ENCODE measurements at places on chromosomes 4 and X.
A peak's percentile ranks its signal among the peaks of the same experiment; 100 is the strongest.

GRCh38 chr4:2689825-2690700 lies 66.1 kb downstream of the TNIP2 start:
- DNase-seq = peak; percentile 44

DNA sequence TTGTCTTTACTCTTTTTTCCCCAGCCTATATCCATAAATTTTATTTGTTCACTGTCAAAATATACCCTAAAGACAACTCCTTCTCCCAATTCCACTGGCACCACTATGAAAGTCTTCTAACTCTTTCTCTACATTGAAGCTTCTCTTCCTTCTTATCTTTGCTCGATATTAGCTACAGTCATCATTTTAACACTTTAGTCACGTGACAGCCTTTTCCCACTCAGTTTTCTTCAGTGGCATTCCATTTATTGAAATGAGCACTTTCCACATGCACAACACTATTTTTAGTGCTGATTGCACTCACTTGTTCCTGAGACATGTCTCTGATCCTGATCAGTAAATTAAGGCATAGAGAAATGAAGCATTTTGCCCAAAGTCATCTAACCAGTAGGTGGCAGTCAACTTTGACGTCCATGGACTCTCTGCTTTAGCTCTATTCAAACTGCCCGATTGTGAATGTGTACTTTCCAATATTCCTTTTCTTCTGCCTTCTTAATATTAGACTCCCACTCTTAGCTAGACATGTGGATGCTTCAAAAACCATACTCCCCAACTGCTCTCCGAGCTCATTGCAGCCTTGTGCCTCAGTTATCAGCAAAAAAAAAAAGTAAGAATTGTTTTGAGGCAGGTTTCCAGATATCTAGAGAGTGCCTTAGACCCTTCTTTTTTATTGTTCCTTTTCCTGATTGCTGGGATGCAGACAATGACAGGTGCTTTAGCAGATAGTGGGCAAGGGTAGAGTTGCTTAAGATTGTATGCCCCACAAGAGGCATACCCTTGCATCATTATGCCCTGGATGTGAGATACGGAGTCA lies 394.4 kb upstream of the ADGRL3 start:
- DNase-seq = peak; percentile 39

- DNase-seq = no peak
These were observed 25.2 kb downstream of the UBQLN2 start for GRCh38 chrX:56588397-56589188.

GRCh38 chr4:105194328-105195231 lies 47.9 kb downstream of the TET2 start:
- peak; percentile 88 for DNase-seq

- no peak for DNase-seq
These were observed 11.9 kb upstream of the MXD4 start for GRCh38 chr4:2273657-2274319.

DNA sequence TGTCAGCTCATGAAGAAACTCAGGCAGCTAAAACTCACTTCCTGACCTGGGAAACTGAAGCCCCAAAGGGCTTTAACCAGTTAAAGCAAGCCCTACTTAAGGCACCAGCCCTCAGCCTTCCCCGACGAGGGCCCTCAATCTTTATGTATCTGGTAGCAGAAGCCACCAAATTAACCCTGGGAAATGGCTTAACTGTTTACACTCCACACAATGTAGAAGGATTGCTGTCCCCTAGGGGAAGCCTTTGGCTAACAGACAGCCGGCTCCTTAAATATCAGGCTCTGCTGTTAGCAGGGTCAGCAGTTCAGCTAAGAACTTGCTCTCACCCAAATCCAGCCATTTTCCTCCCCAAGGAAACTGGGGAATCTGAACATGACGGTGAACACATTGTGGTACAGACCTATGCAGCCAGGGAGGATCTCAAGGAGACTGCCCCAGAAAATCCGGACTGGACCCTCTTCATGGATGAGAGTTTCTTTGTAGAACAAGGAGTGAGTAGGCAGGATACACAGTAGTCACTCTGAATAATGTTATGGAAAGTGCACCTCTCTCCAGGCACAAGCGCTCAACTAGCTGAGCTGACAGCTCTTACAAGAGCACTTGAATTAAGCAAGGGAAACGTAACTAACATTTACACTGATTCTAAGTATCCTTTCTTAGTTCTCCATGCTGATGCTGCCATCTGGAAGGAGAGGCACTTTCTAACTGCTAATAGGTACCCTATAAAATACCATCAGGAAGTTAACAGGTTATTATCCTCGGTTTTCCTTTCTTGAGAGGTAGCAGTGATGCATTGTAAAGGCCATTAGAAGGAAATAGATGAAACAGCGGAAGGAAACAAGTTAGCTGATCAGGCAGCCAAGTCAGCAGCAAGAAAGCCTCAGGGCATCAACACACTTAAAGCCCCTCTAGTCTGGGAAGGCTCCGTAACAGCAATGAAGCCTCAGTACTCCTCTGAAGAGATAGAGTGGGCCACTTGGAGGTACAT lies 9.6 kb upstream of the NAF1 start:
- DNase-seq = no peak

- DNase-seq = no peak
These were observed 11.2 kb upstream of the SHOX start for GRCh38 chrX:619451-619811.

DNA sequence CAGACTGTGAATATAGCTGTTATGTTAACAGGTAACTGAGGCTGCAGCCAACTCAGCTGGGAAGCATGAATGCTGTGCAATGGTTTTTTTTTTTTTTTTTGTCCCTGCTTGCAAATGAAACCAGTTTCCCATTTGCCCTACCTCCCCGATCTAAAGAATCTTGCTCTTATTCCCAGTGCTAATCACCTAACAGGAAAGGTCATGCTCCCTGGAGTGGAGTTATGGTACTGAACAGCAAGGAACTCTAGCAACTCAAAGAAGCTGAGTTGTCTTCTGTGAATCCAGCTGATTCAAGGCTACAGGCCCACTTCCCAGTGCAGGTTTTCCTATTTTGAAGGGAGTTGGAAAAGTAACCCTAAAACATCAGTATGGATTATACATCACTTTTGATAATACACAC lies 52.1 kb downstream of the HTR2C start:
- DNase-seq = no peak
